GM13977 (cell line): ENCODE measurements at places on chromosomes 7 and 10.

DNA sequence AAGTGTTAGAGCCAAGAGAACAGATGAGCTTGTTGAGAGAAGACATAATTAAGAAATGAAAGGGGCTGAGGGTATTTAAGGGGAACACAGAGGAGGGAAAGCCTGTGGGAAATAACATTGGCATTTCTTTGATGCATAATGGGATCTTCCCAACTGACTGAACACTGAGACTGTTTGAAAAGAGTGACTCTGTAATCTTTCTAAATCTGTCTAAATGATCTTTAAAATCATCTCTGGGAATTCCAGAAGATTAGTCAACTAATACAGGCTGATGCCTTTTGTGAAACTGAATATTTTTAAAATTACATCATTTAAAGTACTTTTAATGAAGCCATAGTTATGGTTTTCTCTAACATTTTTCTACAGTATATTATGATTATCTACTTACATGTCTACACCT is 17.4 kb upstream of the SLC35G1 start:
- DNase-seq: no peak

DNA sequence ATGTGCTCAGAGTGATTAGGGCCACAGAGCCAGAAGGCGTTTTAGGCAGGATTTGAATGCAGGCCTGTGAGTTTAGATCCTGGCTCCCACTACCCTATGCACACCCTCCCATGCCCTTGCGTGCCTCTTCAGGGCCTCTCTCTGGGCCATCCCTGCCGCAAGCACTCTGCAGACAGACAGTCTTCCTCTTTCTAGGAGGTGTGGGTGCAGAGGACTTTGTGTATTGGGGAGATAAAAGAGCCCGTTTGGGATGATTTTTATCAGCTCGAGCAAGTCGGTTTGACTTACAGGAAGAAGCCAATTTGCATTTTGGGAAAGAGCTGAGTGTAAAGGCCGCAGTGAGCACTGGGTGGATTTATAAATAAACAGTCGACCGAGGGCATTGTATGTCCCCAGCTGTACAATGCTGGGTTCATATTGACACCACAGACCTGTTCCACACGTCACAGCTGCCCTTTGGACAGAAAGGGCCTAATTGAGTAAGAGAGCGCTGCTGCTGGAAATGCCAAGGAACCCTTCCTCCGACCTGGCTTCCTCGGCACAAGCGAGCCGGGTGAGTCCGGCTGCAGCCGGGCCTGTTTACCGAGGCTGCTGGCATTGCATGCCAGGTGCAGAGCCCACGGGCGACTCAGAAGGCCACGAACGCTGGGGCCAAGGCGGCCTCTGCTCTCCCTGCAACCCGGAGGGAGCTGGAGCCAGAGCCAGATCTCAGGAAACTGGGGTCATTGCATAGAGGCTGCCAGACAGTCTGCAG is 25.1 kb downstream of the ZMIZ1 start:
- no peak for DNase-seq

DNA sequence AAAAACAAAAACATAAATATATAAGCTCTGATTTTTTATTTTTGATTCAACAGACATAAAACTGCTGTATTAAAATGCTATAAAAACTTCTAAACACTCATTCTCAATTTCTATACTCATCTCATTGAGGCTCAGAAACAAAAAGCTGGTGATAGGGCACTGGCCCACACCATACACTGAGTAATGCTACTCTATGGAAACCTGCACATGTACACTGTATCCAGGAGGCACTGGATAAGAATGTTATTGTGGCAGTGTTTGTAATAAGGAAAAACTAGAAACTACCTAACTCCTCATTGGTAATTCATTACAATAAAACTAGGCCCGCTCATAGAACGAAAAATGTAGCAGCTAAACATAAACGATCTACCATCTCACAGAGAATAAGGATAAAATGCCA is 23.1 kb downstream of the ERLIN1 start:
- no peak for DNase-seq

DNA sequence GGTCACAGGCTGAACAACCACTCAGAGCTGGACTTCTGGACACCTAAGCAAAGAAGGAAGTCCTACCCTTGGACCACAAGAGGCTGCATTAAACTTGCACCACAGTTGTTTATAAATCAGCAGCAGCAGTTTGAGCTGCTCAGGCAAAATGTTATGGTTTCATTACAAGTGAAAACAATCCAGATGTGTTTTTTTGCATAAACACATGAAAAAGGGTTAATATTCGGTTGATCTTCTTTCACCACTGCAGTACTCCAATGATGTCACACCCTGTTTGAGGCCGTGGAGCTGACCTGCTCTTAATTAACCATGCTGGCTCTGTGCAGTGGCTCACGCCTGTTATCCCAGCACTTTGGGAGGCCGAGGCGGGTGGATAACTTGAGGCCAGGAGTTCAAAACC is 490.8 kb upstream of the CELF2 start:
- no peak for DNase-seq

DNA sequence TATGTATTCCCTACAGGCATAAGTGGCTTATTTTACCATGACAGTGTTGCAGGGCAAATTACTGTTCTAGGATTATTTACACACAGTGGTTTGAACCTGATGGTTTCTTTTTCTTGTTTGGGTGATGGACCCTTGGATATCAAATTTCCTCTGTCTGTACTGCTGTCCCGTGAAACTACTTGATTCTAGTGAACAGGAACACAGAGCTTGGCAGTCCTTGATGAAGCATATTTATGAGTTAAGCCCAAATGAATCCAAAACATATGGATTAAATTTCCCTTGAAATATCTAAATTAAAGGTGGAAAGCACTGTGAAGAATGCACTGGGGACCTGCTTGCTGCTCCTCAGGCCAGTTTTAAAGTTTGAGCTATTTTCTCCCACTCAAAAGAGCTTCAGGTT is 635.3 kb downstream of the INHBA start:
- no peak for DNase-seq

DNA sequence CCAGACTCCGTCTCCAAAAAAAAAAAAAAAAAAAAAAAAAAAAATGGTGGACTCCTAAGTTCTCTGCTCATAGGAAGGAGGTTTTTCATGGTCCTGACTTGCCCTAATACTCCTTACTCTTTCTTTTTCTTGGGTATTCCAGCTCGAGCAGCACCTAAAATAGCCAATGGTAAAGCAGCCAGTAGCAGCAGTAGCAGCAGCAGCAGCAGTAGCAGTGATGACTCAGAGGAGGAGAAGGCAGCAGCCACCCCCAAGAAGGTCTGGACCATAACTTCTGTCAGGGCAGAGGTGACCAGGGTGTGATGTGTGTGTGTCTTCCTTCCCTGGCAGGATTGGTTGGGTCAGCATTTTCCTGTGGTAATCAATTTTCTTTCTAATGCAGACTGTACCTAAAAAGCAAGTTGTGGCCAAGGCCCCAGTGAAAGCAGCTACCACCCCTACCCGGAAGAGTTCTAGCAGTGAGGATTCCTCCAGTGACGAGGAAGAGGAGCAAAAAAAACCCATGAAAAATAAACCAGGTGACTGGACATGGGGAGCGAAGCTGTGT is 6.9 kb downstream of the NOLC1 start:
- no peak for DNase-seq

DNA sequence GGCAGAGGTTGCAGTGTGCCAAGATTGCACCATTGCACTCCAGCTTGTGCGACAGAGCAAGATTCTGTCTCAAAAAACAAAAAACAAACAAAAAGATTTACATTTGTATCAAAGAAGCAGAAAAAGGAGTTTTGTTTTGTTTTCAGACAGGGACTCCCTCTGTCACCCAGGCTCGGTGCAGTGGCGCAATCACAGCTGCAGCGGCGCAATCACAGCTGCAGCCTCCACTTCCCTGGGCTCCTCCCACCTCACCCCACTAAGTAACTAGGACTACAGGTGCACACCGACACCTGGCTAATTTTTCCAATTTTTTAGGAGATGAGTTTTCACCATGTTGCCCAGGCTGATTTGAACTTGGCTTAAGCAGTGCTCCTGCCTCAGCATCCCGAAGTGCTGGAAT is 1.8 kb downstream of the ARMC10 start:
- no peak for DNase-seq

DNA sequence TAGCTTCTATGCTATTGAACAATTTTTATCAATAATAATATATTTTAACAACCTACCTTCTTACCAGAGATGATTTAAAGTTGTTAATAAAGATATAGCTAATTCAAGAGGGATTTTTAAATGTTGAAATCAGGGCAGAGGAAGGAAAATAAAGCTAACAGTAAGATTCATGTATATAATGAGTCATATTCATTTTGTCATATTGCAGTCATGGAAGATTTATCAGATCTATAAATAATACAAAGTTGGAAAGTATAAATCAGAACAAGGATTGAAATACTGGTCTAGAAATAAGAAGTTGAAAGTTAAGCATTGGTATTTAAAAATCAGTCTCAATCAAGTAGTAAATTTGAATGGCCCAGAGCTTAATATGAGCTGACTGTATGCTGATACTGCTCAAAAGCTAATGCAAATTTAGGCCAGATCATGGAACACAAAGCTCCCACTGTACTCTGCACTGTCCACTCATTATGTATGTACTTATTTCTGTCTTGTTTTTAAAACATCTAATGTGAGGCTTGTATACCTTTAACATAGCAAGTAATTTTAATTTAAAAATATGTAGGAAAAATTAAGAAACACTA is 196.9 kb downstream of the ZEB1 start:
- DNase-seq: no peak

DNA sequence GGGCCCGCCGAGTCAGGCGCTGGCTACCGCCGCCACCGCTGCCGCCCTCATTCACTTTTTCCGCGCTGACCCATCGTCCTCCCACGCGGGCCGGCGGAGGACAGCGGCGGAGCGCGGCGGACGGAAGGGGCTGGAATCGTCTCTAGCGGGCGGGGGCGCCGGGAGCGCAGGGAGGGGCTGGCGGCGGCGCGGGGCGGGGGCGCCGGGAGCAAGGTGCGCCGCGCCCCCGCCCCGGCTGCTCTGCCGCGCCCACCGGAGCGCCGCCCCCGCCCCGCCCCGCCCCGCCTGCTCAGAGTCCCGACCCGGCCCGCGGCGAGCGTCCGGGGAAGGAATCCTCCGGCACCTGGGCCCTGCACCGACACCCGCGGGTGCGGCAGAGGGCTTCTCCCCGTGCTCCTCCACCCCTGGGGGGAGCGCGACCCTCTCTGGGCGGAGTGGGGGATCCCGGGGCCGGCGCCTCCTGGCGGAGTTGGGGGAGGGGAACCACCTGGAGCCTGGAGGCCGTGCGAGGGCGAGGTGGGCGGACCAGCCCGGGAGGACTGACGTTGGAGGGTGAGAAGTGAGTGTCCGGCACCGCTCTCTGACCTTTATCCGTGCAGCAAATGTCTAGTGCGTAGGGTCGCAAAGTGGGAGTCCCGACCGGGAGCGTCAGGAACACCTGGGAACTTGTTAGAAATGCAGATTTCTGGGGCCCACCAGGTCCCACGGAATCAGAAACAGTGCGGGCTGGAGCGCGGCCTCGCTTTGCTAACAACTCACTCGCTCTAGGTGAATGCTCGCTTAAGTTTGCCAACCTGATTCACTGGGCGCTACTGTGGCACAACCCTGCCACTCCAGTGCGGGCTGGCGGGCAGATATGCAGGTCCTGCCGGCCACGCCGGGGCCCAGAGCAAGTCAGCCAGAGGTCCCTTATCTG is at the start of gene COBL:
Gene COBL, minus strand, starts transcription at position 144 of the 916 bp plus-strand sequence. CDS start 176 bp downstream, outside the sequence.
- peak; percentile 28 for DNase-seq

- peak; percentile 72 for DNase-seq
Measured at GRCh38 chr10:69087590-69088470, at the start of gene SRGN. Gene SRGN, plus strand, starts transcription at chr10:69088103. Its CDS starts 55 bp downstream, at chr10:69088158.

DNA sequence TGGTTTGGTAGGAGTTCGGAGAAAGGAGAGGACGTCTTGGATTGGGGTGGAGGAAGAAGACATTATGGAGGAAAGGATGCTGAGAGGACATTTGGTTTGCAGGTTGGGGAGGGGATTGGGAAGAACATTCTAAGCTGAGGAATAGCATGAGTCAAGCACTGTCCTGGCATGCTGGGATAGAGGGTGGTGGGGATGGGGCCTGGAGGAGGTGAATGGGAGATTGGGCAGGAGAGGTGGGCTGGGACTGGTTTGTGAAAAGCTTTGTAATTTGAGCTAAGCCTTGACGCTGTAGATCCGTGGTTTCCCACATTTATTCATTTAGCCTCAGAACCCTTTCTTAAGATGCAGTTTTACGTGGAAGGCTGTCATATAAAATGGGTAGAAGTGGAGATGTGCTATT is 52.2 kb downstream of the TMEM178B start:
- no peak for DNase-seq

DNA sequence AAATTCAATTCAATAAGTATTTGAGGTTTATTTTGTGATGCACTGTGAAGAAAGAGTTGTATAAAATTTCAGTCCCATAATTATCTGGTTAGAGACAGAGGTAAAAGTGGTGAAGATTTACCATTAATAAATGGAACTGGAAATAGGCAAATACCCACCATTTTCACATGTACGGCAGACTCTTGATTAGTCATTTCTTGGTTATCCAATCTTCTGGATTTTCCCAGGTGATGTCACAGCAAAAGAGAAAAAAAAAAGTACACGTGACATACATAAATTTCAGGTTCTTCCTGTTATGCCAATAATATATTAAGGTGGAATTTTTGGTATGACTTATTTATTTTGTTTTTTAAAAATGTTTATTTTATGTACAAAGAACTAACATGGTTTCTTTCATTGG is 26.8 kb downstream of the NT5C3A start:
- DNase-seq: no peak

DNA sequence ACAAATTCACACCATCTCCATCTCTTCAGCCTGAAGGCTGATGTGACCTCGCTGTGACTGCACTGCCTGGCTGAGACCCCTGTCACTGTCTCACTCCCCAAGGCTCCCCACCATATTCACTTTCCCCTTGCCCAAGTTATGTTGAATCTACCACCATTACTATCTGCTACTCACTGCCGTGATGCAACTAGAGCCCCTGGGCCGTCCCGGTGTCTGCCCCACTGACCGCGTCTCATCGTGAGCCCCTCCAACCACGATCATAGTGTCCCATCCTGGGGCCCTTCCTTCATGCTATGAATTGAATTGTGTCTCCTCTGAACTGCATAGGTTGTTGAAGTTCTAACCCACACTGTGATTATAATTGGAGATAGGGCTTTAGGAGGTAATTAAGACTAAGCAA is 71.9 kb upstream of the CHST15 start:
- DNase-seq: no peak

DNA sequence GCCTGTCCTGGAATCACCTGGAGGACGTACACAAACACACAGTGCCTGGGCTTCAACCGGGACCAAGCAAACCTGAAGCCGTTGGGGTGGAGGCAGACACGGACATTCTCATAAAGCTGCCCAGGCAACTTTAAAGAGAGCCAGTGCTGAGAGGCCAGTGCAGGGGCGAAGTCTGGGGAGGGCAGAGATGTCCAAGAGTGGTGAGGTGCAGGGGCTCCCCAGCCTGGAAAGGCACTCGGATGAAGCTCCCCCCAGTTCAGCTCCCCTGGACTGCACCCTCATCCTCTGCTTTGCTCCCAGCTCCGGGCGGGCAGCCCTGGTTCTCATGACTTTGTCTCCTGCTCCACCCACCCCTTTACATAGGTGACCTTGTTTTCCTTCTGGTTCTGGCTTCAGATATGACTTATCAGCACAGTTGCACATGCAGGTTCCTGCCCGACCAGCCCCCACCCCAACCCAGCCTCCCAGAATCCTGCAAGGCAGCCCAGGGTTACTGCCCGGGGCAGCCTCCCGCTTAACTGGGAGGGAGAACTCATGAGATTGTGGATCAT is 60.8 kb upstream of the EEPD1 start:
- no peak for DNase-seq

- DNase-seq: no peak
Measured at GRCh38 chr7:31418928-31419327, 78.4 kb upstream of the NEUROD6 start.

- DNase-seq: no peak
Measured at GRCh38 chr10:60086421-60086820, 180.1 kb upstream of the CCDC6 start.
